Mucosa of gallbladder (tissue), 1 donor: ENCODE measurements at places on chromosomes 12 and 14. TPM values are rescaled to one million over a fixed set of nuclear protein-coding genes. Genes with fewer than 3 reads are reported as not detected.
A peak's percentile ranks its signal among the peaks of the same experiment; 100 is the strongest.

DNA sequence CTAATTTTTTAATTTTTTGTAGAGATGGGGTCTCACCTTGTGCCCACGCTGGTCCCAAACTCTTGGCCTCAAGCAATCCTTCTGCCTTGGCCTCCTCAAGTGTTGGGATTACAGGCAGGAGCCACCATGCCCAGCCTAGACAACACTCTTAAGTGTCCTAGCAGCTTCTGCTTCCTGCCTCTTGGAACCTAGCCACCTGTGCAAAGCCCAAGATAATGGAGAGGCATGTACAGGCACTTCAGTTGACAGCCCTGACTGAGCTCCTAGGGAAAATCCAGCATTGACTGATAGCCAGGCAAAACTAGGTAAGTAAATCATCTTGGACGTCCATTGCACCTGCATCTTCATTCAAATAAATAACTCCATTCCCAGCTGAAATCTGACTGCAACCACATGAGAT, 15.5 kb downstream of the COX14 start:
- no peak for DNase-seq

- no peak for DNase-seq
Measured at GRCh38 chr14:49574038-49574437, 12.1 kb downstream of the RPS29 start.

DNA sequence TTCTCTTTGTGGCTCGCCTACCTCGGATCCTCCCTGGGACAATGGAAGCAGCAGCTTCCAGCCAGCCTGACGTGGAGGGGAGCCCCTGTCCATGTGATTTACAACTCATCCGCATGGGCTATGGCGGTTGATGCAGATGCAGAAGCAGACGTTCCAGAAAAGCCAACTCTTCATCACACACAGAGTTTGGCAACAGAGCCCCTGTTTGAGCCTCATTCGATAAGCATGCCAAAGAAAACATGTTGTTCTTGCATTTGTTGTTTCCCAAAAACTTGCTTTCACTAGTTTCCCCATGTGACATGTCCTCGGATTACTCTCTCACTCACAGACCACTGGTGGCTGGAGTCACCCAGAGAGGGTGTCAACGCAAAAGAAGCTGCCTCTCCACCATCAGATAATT, 16.4 kb upstream of the TC2N start:
- DNase-seq = peak; percentile 40

DNA sequence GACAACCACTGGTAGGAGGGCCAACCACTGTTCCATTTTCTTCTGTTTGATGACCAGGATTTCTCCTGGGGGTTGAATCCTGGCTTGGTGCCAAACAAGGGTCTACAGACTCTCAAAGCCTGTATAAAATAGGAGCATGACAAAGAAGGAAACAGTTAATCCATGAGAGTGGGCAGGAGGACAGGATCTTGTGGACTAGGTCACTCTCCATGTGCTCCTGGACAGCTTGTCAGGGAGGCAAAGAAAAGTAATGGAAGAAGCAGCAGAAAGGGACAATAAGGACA, 243.7 kb downstream of the AKAP6 start:
- DNase-seq = no peak

- no peak for DNase-seq
Measured at GRCh38 chr14:90281261-90281660, 24.9 kb downstream of the PSMC1 start.

DNA sequence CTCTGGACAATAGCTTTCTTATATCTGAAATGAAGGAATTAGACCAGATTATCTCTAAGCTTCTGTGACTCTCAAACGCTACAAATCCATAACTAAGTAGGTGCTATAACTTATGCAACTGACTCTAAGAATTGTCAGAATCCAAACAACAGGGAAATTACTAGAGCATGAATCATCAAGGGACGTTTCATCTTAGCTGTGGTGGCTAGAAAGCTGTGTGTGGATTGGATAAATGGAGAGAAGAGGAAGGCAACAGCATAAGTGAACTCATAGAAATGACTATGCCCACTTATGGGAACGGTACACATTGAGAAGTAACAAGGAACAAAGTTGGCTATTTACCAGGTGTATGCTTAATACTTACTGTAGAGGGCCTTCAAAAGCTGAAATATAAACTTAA, 96.0 kb upstream of the NEDD1 start:
- no peak for DNase-seq

DNA sequence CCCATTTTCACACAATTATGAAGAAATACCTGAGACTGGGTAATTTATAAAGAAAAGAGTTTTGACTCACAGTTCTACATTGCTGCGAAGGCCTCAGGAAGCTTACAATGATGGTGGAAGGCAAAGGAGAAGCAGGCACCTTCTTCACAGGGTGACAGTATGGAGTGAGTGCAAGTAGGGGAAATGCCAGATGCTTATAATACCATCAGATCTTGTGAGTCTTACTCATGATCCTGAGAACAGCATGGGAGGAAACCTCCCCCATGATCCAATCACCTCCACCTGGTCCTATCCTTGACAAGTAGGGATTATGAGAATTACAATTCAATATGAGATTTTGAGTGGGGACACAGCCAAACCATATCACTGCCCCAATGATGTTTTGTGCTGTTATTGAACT, 189.3 kb upstream of the CRY1 start:
- no peak for DNase-seq

- no peak for DNase-seq
Measured at GRCh38 chr12:100574187-100575074, 947 bp downstream of the GAS2L3 start.

DNA sequence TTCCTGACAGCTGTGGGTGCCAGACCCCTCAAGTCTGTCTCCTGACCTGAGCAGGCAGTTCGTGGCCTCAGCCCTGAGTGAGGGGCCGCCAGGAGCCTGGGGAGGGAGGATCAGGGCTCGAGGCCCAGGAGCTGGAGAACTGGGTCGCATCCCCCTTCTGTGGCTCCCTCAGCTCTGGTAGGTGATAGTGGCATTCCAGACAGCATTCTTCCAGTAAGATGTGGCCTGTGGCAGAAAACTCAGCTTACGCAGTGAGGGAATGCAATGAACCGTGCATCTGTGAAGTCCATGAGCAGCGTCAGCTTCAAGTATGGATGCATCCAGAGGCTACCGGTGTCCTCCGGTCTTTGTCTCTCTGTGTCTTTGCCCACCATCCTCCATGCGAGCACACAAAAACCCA, 28.4 kb upstream of the FBRSL1 start:
- no peak for DNase-seq

DNA sequence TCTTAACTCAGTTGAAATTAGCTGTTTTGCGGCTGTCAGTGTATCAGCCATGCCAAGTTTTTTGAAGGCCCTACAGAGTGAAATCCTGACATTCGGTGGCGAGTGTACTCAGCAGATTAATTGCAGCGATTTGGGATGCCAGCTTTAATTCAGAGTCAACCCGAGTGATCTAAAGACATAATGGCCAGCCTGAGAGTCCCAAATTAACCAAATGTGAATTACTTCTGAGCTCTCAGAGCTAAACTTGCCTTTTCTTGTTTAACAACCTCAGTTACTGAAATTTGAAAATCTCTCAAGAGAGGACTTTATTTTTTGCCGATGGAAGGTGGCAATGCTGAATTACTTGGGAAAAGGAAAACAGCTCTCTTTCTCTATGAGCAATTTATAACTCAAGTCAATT, 148.5 kb downstream of the GLT1D1 start:
- DNase-seq = no peak

- no peak for DNase-seq
Measured at GRCh38 chr12:49667325-49668090, 39.7 kb downstream of the FMNL3 start.

- DNase-seq = peak; percentile 21
Measured at GRCh38 chr14:71529848-71530247, 402.4 kb upstream of the RGS6 start.

- DNase-seq = no peak
Measured at GRCh38 chr14:35855876-35856481, 29.8 kb downstream of the BRMS1L start.

- DNase-seq = no peak
Measured at GRCh38 chr14:54094765-54095164, 138.1 kb upstream of the BMP4 start.

Gene AMN
- total RNA-seq = 204 TPM

Gene LBHD2
- 0.60 TPM for total RNA-seq

Gene KCNK13
- 1.4 TPM for total RNA-seq

Gene SIX4
- total RNA-seq = 2.5 TPM

Gene MSI1
- 2.6 TPM for total RNA-seq

Gene CCT2
- 86.5 TPM for total RNA-seq

Gene PRPH
- 6.3 TPM for total RNA-seq

Gene GPR84
- total RNA-seq = 1.8 TPM
